Activated CD4-positive, alpha-beta T cell treated with anti-CD3 and anti-CD28 coated beads, Interleukin-2, amount 50 U/mL, for 1 hour (primary cell): ENCODE measurements at places on chromosomes 1 and 21.

DNA sequence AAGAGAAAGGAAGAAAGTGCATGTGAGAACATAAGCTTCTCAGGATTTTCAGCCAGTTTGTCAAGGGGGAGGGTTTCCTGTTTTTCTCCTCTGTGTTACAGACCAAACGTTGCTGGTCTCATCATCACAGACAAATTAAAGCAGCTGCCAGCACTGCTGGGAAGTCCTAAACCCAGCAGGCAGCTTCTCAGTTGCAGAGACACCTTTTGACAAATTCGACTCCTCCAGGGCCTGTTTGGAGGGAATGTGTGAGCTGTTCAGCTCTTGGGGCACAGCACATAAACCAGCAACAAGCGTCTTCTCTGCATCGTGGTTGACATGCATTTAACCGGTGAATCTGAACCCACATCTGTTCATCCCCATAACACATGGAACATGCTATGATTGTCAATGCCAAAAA lies 454.6 kb upstream of the RUNX1 start:
- DNase-seq, result no peak

DNA sequence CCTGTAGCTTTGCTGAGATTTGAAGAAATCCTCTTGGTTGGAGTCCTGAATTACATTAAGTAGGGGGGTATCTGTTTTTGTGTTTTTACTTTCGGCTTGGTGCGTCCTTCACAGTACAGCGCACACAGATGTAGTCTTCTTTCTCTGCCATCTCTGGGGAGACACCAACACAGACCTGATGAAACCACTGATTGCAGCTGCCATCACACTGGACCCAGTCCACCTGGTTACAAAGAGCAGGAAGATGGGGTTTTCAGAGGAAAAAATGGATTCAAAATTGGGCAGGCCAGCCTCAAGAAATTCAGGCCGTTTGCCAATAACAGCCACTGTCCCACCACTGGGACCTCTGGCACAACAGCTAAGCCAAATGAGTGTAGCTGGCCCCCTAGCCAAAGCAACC lies 18.7 kb upstream of the SYT2 start:
- DNase-seq, result no peak

- DNase-seq, result no peak
Measured at GRCh38 chr1:30268923-30269666, 454.3 kb downstream of the MATN1 start.

GRCh38 chr1:163770265-163770664 lies 448.5 kb downstream of the NUF2 start:
- no peak for DNase-seq

DNA sequence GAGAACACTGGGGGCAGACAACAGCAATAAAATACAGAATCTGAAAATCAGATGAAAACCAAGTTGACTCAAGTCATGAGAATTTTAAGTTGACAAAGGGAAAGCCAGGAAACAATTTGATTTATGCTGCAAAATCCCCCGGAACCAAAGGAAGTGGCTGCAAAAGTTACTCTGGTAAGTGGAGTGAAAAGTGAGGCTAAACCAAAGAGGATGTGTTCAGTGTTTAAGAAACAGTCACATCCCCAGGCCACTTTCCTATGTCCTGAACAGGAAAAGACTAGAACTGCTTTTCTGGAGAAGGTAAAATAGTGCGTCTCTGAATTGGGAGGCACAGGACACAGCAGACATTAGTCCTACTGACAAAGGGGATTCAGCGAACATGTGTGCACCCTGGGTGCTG lies 5.9 kb downstream of the TARBP1 start:
- DNase-seq, result no peak

DNA sequence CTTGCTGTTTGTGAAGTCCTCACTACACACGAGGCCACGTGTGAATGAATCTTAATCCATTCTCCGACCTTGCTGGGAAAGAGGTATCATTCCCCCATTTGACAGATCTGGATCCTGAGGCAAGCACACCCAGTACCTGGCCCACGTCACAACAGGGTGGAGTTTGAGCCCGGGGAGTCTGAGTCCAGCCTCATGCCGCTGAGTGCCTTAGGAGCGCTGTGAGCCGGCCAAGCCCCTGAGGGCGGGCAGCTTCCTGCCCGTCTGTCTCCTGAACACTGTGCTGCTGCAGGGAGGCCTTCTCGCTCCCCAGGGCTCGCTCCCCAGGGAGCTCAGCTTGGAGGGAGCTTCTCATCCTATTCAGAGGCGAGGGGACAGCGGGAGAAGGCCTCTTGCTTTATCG lies 29.7 kb downstream of the SLC45A1 start:
- DNase-seq, result no peak

- DNase-seq, result no peak
Measured at GRCh38 chr1:178659789-178660208, 65.2 kb upstream of the RALGPS2 start.

GRCh38 chr21:41319273-41319672 lies 2.7 kb downstream of the FAM3B start:
- no peak for DNase-seq
